Transverse colon (tissue), 4 donors: ENCODE measurements at places on chromosomes 5 and 9. TPM values are rescaled to one million over a fixed set of nuclear protein-coding genes. Genes with fewer than 3 reads are reported as not detected.

- DNase-seq = no peak
Observed at GRCh38 chr5:10319202-10319851, 11.6 kb upstream of the CMBL start.

DNA sequence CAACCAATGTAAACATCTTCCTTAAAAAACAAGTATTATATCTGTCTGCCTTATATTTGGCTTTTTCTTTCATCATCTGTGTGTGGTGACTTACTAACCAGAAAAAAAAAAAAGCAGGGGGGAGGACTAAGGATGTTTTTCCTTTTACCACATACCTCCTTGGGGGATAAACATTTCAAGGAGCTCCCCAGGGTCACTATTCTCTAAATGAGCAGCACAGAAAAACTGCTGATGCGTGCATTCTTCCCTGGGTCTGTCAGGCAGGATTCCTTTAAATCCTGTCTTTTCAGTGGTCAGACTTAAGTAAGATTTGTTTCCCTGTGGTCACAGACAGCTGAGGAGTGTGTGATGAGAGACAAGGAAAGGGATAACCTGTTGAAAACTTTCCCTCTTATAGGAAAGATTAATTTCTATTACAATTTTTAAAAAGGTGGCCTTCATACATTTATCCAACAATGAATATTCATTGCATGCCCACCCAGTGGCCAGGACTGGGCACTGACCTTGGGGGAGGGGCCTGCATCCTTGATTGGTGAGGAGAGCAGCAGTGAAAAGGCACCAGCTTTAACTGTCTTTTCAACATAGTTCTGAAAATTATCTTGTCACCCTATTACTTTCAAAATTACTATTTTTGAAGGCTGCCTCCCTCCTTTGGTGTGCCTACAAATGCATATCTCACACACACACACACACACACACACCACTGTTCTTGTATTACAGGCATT is 123.1 kb downstream of the TLE4 start:
- no peak for DNase-seq

GRCh38 chr9:79145442-79145841 is 426.3 kb upstream of the TLE4 start:
- DNase-seq = no peak

GRCh38 chr9:18601026-18601425 is 127.1 kb downstream of the ADAMTSL1 start:
- DNase-seq = no peak

- DNase-seq = no peak
Observed at GRCh38 chr9:19683715-19684114, 105.1 kb downstream of the SLC24A2 start.

- DNase-seq = no peak
Observed at GRCh38 chr9:16867576-16868311, 2.7 kb downstream of the BNC2 start.

DNA sequence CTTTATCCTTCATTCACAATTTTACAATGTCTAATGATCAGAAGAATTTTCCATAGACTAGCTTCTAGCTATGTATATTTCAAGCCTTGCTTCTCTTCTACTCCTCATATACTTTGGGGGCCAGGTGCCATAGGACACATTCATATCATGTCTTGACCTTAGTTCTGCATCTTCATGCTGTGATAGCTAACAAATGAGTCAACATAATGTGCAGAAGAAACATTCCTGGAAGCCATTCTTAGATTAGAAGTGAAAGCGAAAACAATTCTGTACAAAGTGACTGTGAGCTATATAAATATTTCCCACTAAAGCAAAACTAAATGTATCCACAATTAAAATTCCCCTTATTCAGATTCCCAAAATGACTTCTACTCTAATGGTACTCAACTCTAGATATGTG is 320.2 kb upstream of the NREP start:
- DNase-seq = no peak

- DNase-seq = no peak
Observed at GRCh38 chr5:72749362-72749997, 67.0 kb upstream of the TNPO1 start.

GRCh38 chr5:14930486-14930885 is 58.9 kb upstream of the ANKH start:
- no peak for DNase-seq

GRCh38 chr5:80346055-80346454 is 26.3 kb downstream of the SPZ1 start:
- DNase-seq = peak; percentile 30

GRCh38 chr9:89404074-89404473 is 85.8 kb downstream of the SECISBP2 start:
- DNase-seq = no peak

DNA sequence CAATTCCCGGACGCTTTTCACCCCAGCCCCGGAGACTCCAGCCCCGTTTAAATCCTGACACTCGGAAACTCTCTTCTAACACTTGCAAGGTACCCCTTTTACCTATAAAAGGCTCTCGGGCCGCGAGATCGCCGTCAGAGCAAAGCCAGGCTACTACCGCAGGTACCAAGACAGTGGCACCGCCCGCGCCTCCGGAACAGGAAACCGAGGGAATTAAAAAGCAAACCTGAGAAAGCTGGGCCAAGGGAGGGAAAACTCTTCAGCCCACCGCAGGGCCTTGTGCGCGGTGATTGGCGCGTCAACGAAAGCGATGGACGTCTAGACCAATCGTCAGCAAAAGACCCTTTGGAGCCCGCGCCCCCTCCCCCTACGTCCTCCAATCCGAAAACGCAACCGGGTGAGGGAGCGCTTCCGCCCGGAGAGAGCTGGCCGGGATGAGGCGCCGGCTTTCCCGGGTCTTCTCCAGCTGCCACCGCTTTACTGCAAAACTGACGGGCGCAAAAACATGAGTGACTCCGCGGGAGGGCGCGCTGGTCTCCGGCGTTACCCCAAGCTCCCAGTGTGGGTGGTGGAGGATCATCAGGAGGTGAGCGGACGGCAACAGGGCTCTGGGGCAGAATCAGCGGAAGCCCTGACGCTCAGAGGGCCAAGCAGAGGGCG is at the start of the genes C5orf22 and DROSHA:
C5orf22 (plus strand) TSS at position 414 of the 660 bp plus-strand sequence; CDS start at position 506, 92 bp downstream.
DROSHA (minus strand) TSS at position 206 of the 660 bp plus-strand sequence. CDS start 3,034 bp downstream, outside the sequence.
- DNase-seq = peak; percentile 96

- no peak for DNase-seq
Observed at GRCh38 chr5:167012123-167013034, 1279.1 kb upstream of the WWC1 start.

GRCh38 chr9:125507226-125507625 is 199.8 kb downstream of the MAPKAP1 start:
- no peak for DNase-seq

DNA sequence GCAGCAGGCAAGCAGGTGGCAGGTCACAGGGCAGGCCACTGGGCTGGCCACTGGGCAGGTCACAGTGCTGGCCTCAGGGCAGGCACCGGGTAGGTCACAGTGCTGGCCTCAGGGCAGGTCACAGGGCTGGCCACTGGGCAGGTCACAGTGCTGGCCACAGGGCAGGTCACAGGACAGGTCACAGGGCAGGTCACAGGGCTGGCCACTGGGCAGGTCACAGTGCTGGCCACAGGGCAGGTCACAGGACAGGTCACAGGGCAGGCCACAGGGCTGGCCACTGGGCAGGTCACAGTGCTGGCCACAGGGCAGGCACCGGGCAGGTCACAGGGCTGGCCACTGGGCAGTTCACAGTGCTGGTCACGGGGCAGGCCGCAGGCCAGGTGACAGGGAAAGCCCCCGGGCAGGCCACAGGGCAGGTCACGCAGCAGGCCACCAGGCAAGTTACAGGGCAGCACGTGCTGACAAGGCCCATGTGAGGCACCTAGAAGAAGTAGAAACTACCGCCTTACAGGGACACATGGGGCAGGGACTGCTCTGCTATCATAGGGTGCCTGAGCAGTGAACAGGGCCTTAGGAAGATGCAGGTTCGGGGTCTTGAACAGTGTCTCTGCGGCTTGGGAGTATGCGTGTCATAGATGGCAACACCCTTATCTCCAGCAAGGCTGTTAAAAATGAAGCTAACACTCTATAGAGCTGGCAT is 18.6 kb upstream of the MED10 start:
- no peak for DNase-seq

DNA sequence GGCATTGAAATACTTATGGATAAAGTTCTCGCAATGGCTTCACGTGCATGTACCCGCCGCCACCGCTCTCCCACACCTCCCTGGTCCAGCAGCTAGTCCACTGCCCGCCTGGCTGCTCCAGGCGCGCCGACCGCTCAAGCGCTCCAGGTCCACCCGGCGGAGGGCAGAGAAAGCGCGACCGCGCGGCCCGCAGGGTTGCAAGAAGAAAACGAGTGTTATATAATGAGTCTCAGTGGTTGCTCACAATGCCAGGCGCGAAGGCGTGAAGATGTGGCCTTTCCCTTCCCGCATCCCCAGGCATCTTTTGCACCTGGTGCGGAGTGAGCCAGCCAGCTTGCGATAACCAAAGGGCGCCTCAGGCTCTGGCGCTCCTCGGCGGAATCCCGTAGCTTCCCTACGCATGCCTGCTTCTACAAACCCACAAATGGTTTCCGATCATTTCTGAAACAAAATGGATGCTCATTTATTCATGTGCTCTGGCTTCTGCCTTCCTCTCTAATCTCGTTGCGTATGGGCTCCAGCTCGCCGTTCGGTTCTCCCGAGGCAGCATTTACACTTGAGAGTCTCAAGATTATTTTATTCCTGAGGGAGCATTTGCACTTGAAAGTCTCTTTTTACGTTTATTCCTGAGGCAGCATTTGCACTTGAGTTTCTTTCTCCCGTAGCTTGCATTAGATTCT is 25.7 kb downstream of the CDKN2A start:
- no peak for DNase-seq

GRCh38 chr9:123541411-123541810 is 185.4 kb downstream of the CRB2 start:
- no peak for DNase-seq

GRCh38 chr9:134891713-134892112 is 11.1 kb downstream of the FCN2 start:
- no peak for DNase-seq

- no peak for DNase-seq
Observed at GRCh38 chr9:130332384-130332926, 66.9 kb downstream of the HMCN2 start.

DNA sequence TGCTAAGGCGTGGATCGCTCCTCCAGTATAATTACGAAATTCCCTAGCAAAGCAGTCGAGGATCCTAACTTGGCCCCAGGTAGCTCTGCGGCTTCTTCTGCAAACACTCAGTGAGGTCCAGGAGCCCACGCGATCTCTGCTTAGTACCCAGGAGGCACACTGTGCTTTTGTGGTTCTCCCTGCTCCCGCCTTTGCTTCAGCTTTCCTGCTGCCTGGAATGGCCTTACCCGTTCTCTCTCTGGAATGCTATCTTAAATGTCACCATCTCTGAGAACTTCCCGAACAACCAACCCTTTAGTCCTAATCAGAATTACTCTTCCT is 639 bp downstream of the INVS start:
- DNase-seq = no peak

GRCh38 chr5:149754172-149754880 is 24.2 kb downstream of the PPARGC1B start:
- no peak for DNase-seq

- DNase-seq = no peak
Observed at GRCh38 chr5:117829646-117830045, 1158.7 kb downstream of the DTWD2 start.

DNA sequence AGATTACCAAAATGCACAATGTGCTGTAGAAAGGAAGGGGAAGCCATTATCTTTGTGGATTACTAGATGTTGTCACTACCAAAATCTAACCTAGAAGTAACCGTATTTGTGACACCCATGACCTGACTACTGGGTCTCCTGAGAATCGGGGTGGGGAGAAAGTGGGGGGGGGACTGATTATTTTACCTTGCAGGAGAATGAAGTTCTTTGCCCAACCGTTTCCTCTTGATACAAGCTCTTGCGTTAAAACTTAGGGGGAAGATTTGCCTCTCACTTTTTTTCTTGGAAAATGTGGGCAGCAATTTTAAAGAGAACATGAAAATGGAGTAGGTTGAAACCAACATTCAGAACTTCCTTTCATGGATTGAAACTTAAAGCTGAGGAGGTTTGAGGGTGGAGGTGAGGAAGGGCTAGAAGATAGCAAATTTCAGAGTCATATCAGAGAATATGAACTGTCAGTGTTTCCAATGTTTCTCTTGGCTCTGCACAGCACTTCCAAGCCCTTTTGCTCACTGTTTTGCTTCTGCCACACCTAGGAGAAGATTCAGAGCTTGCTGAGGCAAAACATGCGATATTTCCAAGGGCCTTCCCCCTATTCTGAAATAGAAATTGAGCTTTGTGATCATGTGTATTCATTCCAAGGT is 280.8 kb downstream of the AOPEP start:
- no peak for DNase-seq

GRCh38 chr9:18485714-18486113 is 11.8 kb downstream of the ADAMTSL1 start:
- no peak for DNase-seq

DNA sequence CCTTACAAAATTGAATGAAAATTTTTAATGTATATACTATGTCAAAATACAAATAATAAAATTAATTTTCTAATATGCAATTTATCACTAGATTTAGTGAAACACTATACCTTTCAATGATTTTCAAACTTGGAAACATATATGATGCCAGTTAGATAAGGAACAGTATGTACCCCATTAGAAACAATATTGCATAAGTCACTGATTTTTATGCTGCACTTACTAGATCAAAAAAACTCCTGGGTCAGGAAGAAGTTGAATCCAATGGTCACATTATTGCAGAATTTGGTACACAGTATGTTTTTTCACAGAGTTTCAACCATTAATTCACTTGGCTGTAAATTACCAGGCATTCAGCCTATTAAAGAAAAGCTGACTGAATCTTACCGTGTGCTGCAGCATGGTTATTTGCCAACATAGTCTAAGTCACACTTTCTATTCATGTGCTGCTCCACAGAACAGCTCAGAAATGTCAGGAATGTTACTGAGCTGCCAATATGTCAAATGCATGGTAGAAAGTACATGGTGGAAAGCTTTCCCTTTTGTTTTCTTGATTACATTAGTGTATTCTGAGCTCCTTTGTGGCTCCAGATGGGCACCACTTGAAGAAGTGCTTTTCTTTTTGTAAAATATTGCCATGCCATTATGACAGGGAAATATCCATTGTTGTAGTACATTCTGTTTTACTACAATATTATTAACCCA is 9.9 kb upstream of the PRR16 start:
- DNase-seq = no peak

- DNase-seq = no peak
Observed at GRCh38 chr9:33690143-33690933, 105.0 kb upstream of the PRSS3 start.

IL4 gene
- not detected for total RNA-seq

DOCK2 gene
- 24.0 TPM for total RNA-seq

RGS7BP gene
- not detected for total RNA-seq

TRIM14 gene
- 55.2 TPM for total RNA-seq

PTPRD gene
- 115 TPM for total RNA-seq

ITGA1 gene
- total RNA-seq = 83.2 TPM

LRRTM2 gene
- total RNA-seq = not detected

TNFSF15 gene
- 0.37 TPM for total RNA-seq
